NCI-H1436 treated with DMSO at 0.1 percent for 48 hours (cell line): ENCODE measurements at places on chromosomes 1 and 21.

DNA sequence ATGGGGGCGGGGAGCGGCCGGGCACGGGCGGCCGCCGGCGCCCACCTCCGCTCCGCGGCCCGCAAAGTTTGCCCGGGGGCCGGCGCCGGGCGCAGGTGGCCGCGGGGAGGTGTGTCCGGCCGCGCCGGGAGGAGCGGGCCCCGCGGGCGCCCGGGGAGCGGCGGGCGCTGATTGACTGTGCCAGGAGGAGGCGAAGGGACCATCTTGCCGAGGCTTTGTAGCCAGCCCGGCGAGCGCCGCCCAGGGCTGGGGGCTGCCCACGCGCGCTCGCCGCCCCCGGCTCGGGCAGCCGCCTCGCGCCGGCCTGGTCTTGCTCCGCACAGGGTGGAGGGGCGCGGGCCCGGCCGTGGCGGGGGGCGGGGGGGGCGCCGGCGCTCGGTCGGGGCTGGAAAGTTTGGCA is 432 bp downstream of the EPHB2 start:
- DNase-seq: no peak

DNA sequence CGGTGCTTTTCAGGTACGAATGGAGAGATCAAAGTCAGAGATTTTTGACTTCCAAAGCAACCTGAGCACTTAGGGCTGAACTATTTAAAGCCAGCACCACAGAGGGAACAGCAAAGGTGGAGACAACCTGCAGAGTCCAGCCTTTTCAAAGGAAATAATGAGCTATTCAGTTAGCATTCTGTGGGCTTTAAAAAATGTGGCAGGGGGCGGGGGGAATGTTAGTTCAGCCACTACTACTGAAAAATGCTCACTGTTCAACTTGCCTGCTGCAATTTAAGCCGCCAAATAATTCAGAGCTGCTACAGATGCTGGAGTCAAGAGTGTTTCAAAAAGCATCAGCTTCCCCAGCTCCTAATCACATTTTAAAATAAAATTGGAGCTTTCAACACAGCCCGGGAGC is 473.3 kb upstream of the PLXNA2 start:
- DNase-seq: no peak

- no peak for DNase-seq
Observed at GRCh38 chr1:181969902-181970301, 91.6 kb downstream of the ZNF648 start.

DNA sequence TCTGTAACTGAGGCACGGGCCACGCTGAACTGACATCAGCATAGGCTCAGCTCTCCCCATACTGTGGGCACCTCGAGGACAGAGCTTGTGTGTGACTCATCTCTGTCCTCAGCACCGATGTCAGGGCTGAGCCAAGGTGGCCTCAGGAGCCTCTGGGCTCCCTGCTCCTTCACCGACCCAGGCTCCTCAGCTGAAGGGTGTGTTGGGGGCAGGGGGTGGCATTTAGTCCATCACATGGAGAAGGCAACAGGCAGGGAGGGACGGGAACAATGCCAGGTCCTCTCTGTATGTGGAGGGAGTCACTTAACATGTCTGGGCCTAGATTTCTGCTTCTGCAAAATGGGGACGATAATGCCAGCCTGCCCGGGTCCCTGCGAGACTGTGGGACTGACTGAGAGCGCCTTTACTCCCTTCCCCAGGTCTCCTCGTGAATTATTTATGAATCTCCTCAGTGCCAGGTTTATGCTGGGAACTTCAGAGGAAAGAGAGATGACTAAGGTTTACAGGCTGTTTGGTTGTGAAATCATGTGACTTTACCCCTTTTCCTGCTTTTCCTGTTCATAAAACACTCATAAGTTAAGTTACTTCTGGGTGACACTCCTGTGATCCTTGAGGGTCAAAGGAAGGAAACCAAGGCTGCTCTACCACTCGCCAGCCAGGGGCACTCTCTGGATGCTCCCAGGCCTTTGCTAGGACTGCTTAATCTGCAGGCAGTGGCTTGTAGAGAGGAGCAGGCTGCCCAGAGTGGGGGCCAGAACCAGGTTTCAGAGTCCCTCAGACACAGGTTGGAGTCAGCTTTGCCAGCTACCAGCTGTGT is 16.2 kb downstream of the TTC39A start:
- no peak for DNase-seq

GRCh38 chr1:80059940-80060339 is 1053.4 kb upstream of the ADGRL4 start:
- DNase-seq: no peak

DNA sequence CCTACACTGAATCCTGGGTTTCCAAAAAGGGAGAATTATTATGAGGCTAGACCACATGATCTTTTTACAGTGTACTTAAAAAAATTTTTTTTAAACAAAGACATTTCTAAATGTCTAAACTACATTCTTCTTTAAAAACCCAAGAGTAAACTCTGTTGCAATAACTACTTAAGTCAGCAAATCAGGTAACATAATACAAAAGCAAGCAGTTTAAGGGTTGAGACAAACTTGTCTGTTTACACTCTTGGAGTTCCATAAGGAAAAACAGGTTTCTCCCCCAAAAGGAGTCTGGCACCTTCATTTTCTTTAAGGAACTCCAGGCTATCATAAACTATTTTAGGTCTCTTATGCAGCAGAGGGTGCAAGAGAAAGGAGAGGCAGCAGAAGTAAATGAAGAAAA is 12.5 kb upstream of the ANKRD45 start:
- no peak for DNase-seq

DNA sequence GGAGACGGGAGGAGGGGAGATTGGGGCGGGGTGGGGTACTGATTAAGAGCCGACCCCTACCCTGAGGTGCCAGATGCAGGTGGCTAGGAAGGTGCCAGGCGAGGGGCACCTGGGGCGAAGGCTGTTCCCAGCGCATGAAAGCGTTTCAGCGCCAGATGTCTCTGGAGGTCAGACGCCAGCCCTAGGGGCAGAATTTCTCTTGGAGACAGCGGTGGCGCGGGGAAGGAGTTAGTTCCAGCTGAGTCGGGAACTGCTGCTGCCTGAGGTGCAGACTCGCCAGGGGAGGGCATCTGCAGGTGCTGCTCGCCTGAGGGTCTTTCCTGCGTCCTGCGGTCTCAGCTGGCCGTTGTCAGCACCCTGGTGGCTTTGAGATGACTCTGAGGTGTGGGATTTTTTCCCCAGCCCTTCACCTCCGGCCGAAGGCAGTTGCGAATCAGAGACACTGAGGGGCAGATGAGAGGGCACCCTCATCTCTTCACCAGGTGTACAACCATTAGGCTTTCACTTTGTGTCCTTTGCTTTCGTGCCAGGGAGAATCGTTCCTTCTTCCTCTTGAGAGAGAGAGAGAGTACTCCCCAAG is 539 bp downstream of the CGN start:
- DNase-seq: no peak

- DNase-seq: no peak
Observed at GRCh38 chr1:27632387-27633297, 2.3 kb downstream of the FGR start.

- DNase-seq: no peak
Observed at GRCh38 chr1:171748651-171749050, 6.8 kb upstream of the VAMP4 start.
